ENCODE measurements at places on chromosomes 7 and 10. TPM values are rescaled to one million over a fixed set of nuclear protein-coding genes. Genes with fewer than 3 reads are reported as not detected.

The ZNF804B gene
- total RNA-seq = 9.7 TPM

The AKR1C1 gene
- total RNA-seq = 46.0 TPM

The INSIG1 gene
- 106 TPM for total RNA-seq

The SCIN gene
- 2.8 TPM for total RNA-seq

The ATRNL1 gene
- 468 TPM for total RNA-seq
